ENCODE measurements at places on chromosomes 2 and 18.

- DNase-seq = no peak
Observed at GRCh38 chr2:46925474-46926351, 10.1 kb upstream of the MCFD2 start.

DNA sequence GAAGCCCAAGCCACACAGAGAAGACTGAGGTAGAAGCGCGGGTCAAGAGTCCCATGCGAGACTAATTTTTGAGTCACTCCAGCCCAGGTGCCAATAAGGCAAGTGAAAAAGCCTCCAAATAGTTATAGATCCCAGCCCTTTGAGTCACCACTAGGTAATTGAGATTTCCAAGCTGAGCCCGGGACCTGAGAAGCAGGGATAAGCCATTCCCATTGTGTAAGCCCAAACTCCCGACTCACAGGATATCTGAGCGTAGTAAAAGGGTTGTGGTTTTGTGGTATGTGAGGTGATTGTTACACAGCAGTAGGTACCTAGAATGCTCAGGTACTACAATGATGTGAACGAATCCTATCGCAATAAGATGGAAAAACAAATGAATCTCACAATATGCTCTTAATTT, 560.7 kb downstream of the DSC3 start:
- DNase-seq = no peak

DNA sequence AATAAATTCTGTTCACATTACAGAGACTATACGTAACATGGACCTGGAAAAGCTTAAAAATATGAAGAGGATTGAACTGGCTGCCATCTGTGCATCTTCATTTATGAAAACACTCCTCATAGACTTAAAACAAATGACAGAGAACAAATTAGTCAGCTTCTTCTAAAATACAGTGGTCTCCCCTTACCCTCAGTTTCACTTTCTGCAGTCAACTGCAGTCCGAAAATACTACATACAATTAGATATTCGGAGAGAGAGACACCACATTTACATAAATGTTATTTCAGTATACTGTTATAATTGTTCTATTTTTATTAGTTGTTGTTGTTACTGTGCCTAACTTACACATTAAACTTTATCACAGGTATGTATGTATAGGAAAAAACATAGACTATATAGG, 6.5 kb downstream of the RNF103 start:
- DNase-seq = peak; percentile 35

- no peak for DNase-seq
Observed at GRCh38 chr2:2731101-2731815, 400.2 kb upstream of the MYT1L start.

DNA sequence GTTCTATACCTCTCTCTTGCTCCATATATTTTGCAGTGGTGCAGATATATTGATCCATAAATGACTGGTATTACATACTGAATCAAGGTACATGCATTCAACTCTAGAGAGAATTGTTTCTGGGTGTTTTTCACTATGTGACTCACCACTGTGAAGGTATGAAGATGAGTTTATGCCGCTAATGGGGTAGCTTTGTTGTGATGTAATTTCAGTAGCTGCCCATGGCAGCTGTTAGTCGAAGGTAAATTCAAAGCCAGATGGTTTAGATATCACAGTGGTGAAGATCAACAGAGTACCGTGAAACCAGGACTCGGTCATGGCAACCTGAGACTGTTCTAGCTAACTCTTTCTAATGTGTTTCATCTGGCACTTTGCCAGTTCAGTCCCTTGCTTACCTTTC, 50.4 kb downstream of the PKP4 start:
- peak; percentile 31 for DNase-seq

DNA sequence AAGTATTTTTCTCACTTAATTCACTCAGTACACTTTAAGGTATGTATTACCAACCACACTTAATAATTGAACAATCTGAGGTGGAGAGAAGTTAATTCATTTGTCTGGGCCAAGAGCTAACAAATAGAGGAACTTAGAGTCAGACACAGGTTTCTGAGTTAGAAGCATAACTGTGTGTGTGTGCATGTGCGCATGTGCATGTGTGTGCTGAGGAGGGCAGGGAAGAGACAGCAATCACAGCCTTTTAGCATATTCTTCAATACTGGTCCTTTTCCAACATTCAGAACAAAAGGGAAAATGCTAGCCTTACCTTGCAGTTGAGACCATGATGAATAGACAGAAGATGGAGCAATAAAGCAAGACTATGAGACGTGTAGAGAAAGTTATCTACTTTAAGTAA, 136.2 kb upstream of the ATP5MC3 start:
- no peak for DNase-seq

DNA sequence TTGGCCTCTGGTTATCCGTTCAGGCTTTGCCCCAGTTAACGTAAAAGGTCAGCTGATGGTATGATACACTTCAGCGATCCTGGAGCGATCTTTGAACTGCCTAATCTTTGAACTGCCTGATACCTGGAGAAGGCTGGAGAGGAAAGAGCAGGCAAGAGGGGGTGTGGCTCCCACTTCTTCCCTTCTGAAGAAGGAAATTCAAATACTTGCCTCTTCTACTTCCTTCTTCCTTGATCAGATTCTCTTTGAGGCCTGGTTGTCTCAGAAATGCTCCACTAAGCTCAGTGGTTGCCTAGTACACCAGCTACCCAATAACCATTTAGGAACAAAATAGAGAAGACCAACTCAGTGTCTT, 619 bp downstream of the GALM start:
- no peak for DNase-seq

DNA sequence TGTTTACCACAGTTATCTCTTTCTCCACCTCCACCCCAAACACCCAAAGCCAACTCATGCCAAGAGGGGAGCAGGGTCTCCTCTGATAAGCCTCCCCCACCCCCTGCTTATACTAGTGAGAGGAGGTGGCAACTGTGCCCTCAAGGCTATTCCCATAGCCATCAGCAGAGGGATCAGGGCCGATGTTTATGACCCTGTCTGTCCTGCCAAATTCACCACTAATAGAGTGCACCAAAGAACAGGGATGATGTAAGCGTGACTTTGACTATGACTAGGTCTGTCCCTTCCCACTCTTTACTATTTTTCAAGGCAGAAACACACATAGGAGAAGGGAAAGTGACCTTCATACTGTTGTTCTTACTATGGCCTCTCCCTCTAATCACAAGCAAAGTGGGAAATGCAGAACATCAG, 74.6 kb downstream of the CLHC1 start:
- no peak for DNase-seq

DNA sequence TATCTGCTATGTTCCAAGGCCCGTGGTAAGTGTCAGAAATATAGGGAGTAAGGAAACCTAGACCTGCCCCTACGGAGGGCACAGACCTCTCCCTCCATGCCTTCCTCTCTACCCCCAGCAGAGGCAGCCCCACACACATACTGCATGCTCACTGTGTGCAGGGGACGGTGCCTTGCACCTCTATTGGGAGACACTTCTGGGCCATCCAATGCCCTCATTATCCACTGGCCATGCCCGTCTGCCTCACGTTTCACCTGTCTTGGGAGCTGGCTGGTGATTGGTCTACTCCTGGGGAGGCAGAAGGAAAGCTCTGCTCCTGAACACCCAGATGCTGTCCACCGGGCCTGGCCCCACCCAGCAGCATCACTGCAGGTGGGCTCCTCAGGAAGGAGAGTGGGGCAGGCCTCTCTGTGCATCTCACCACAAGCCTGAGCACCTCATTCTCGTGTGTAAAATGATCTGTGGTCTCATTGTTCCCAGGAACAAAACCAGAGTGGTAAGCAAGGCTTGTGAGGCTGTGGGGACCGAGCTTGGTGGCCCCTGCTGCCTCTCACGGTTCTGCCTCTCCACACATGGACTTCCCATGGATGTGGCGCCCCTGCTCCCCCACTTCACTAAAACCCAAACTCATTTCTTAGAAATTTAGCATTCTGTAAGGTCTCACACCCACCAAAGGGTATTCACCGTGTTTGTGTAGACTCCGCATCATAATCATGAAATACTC, 312.5 kb upstream of the HS6ST1 start:
- DNase-seq = no peak

DNA sequence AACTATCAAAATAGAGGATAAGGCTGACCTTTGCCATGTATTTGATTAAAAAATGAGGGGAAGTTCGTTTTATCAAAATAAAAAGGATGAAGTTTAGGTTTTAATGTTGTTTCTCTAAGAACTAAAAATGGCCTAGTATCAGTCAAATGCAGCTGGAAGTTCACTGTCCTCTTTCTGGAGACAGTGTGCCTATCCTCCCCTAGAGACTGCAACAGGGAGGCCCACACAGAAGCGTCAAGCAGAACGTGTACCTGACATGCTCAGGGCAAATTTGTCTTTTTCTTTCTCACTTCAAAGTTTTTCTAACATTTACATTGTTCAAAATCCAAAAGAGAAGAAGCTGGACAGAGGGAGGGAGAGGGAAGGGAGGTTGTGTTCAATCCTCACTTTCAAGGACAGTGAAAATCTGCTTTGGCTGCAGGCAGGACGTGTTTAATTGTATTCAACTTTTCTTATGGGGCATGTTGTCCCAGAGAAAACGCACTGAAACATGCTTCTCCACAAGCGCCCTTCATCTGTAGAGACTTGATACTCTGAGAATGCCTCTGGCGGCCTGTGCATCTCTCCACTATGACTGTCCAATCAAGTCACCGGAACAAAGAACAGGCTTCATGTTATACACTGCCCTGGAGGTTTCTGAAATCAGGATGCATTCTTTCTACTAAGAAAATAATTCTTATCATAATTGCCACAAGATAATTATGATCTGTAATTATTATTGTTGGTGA, 65.1 kb downstream of the FAM210A start:
- no peak for DNase-seq

- DNase-seq = no peak
Observed at GRCh38 chr2:69043736-69044400, 30.9 kb downstream of the ANTXR1 start.

- no peak for DNase-seq
Observed at GRCh38 chr2:73295751-73296400, 2.5 kb upstream of the EGR4 start.

GRCh38 chr18:77320971-77321559, 71.4 kb downstream of the GALR1 start:
- no peak for DNase-seq

DNA sequence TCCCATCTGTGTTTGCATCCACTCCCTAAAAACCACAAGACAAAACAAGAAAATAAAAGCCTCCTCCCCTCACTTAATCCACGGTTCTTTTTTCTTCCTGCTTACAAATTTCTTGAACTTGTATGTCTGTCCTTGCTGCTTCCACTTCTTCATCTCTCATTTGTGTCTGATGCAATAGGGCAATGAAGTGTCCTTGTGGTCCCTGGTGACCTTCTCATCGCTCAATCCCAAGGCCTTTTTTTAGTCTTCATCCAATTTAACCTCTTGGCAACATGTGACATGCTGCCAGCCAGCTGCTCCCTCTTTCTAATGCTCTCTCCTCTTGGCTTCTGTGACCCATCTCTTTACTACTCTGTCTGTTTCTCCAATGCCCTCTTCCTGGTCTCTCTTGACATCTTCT, 87.6 kb downstream of the SEMA4F start:
- DNase-seq = no peak

Measured in GM12864 (cell line).